ENCODE measurements at places on chromosomes 7 and 10.

GRCh38 chr7:5557920-5558401 lies 134.3 kb upstream of the TNRC18 start:
- peak; percentile 65 for DNase-seq

- no peak for DNase-seq
Observed at GRCh38 chr7:127336458-127336857, 56.0 kb downstream of the ZNF800 start.

DNA sequence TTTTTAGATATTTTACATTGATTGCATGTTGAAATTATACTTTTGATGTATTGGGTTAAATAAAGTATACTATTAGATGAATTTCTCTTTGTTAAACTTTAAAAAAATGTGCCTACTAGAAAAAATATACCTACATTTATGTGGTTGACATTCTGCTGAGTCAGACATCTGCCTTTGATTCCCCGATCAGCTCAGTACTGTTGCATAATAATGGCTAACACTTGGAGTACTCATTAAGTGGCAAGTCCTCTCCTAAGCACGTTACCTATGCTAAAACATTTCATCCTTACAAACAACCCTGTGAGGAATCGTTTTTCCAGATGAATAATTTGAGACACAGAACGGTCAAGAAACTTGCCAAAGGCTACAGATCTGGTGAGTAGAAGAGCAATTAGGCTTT lies 14.0 kb upstream of the SEM1 start:
- no peak for DNase-seq

- DNase-seq: no peak
Observed at GRCh38 chr7:51289623-51290303, 26.8 kb downstream of the COBL start.

DNA sequence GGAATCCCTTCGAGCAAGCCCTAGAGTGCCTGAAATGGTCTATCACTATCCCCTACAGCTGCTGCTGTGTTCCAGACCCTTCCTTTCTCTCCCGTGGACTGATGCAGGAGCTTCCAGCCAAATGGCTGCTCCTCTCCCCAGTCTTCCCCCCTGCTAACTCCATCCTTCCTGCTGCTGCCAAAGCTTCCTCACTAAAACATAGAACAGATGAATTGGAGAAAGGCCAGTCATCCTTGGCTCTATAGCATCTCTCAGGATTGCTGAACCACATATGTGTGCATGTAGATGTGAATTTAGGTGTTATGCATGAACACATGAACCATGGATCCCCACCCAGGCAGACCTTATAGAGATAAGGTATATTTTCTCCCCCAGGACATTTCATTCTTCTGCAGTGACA lies 60.7 kb downstream of the GPR26 start:
- DNase-seq: no peak

- no peak for DNase-seq
Observed at GRCh38 chr7:129615018-129615417, 3.5 kb downstream of the NRF1 start.

DNA sequence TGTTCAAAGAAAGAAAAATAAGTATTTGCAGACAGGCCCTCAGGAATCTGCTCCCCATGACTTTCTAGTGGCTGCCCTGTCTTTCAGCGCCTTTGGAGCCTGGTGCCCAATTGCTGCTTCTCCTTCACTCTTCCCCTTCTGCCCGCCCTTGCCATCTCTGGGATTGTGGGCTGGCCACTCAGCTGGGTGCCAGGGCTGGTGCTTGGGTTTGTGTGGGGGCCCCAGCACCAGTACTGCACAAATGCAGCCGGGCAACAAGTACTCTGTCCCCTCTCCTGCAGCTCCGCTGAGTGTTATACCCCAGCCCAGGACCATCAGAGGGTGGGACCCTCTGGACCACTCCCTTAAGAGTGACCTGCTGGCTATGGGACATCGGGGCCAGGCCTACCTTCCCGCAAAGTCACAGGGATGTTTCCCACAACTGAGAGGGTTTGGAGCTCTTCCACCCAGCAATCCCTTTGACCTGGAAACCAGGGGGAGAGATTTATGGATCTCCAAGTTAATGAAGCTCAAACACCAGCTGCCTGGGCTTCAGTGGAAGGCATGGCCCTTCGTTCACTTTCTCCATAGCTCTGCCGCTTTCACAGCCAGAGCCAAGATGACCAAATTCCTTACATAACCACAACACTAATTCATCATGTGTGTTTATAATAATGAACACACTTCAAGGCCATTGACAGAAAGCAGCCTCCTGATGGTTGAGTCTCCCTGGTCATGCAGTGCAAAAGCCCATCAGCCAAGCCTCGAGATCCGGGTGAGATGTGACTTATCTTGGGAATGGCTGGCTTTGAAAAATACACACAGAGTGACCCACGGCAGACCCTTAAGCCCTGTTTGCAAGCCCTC lies 313.9 kb upstream of the ZNF32 start:
- DNase-seq: peak; percentile 3

DNA sequence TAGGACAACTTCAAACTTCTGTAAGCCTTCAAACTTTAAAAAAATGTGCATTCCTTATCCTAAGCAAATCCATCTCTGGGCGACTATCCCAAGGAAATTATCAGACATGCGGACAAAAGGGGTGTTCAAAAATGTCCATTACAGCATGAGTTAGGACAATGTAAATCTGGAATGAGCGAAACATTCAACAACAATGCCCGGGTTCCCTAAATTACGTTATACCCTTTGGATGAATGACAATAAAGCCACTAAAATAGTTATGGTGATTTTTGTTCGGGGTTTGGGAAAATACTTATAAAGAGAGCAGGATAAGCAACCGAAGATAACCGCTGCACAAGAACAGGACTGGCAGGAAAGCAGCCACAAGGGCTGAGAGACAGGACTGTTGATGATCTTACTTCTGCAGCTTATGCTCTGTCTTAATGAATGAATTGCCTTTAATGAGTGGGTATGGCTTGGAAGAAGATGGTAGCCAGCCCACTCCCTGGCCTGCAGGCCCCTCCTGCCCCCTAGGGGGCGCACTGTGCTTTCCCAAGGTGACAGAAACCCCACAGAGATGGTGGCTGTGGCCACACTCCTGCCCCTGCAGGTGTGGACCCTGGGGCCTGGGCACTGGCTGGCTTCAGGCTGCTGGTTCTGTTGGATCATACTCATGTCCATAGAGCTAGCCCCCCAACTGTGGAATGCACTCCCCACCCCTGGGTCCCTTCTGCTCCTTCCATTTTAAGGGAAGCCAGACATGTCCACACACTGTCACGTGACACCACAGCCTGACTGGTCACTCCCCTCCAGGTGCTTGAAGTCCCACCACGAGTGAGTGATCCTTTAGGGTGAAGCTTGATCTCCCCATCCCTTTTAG lies 45.0 kb downstream of the ZCCHC24 start:
- peak; percentile 64 for DNase-seq

DNA sequence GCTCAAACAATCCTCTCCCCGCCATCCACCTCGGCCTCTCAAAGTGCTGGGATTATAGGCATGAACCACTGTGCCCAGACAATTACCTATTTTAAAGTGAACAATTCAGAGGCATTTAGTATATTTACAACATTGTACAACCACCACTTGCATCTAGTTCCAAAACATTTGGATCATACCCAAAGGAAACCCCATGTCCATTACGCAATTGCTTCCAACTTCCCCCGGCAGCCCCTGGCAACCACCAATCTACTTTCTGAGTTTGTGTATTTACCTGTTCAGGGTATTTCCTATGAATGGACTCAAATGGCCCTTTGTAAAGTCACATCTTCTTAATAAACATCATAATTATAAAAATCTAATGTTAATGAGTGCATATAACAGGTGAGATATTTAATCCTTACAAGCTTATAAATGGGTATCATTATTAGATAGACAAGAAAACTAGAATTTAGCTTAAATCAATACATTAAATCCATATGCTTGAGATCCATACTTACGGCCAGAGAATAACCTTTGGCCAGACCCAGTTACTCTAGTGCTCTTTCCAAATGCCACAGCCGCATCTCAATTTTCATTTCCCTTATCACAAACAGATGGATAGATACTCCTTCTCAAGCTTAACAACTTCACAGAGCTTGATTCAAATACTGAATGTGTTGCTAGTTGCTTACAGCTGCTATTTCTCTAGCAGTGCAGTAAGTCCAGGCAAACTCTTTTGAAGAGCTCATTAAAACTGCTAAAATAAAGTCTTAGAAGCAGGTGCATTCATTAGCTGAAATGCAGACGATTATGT lies 133.4 kb upstream of the MKLN1 start:
- DNase-seq: no peak

DNA sequence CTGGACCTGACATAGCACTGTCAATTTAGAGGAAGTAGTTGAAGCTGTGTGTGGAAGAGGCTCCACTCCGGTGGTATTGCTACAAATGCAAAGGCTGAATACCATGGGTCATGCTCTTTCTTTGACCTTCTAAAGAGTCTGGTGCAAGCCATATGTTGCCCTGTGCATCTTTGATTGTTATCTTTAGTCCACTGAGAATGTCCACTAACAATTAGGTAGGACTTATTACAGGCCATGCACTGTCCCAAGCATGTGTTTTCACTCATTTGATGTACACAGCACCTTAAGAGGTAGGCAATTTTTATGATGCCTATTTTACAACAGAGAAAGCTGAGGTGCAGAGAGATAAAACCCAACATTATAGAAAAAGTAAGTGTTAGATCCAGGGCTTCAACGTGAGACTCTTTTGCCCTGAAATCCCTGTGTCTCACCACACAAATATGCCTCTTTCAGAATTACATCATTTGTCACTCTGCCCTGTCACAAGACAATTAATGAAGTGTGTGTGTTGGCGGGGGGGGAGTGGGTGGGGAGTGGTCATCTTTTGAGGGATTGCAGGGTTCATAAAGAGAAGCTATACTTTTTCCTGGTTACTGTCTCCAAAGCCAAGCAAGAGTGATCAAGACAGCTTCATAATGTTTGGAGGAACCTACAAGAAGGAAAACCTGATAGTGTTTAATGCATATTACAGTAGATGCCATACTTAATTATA lies 637.6 kb upstream of the IGFBP3 start:
- DNase-seq: no peak

GRCh38 chr7:75711076-75711475 lies 27.7 kb downstream of the HIP1 start:
- DNase-seq: no peak

GRCh38 chr7:27073076-27073475 lies 22.7 kb downstream of the HOXA1 start:
- DNase-seq: no peak

DNA sequence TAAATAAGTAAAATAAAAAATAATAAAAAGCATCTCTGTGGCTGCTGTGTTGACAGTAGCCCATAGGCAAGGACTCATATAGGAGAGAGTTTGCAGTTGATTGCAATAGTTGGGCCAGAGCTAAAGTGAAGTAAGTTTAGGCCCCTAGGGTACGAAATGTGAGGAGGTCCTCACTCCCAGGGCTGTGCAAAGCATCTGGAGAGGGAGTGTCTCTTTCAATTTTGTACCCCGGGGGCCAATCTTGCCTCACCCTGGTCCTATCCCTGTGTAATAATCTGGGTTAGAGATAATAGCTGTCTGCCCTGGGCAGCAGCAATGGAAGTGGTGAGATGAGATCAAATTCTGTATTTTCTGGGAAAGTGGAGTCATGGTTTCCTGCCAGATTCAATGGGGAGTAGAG lies 365.7 kb downstream of the GATA3 start:
- no peak for DNase-seq

- DNase-seq: no peak
Observed at GRCh38 chr10:21355591-21356011, 169.9 kb downstream of the SKIDA1 start.

GRCh38 chr10:42976351-42977031 lies 100.4 kb upstream of the RET start:
- DNase-seq: no peak

GRCh38 chr7:105188201-105188600 lies 174.2 kb downstream of the KMT2E start:
- DNase-seq: no peak

- no peak for DNase-seq
Observed at GRCh38 chr7:1882451-1882850, 212.4 kb downstream of the ELFN1 start.

DNA sequence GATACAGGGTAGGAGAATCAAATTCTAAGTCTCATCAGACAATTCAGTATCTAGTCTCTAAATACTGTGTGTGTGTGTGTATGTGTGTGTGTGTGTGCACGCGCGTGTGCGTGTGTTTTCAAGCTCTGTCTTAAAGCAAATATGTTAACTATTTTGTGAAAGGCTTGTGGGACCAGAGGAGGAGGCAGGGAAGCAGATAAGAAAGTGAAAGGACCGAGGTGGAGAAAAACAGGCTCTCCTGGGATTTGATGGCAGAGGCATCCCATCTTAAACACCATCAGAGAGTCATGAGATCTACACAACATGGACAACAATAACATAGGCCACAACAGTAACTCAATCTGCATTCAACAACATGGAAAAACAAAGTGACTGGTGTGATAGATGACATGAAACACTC lies 67.1 kb downstream of the PIP4K2A start:
- no peak for DNase-seq

DNA sequence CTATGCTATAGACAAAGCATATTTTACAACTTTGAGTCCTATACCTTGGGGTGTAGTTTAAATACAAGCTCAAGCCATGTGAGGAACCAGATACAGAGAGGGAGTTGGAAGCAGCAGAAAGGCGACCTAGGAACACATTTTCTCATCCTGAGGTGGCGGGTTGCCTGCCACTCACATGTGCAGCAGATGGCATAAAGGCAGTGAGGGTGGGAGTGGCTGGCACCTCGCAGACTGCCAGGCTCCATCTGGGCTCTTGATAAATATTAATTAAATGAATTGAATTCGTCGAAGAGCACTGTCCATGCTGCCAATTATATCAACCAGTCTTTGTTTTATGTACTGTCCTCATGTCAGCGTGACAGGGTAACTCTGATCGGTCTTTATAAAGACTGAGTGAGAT lies 79.0 kb upstream of the SEMA3C start:
- DNase-seq: no peak

- DNase-seq: no peak
Observed at GRCh38 chr10:97771913-97772823, at the start of gene SFRP5. Gene SFRP5, minus strand, starts transcription at chr10:97771999. Its CDS starts 166 bp downstream, at chr10:97771833.

DNA sequence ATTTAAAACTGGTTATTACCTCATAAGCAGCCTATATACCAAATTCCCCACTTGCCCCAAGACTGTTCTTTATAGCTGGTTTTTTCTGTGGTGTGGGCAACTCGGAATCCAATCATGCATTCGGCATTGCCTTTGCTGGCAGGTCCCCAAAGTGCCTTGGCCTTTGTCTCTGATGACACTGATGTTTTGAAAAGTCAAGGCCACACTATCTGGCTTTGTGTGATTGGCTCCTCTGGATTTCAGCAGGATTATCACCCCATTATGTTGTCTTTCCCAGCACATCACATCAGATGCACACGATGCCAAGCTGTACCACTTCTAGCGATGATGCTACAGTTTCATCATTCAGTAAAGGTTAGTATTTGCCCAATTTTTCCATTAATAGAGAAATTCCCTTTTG lies 97.7 kb downstream of the USP6NL start:
- DNase-seq: no peak

GRCh38 chr7:106331441-106332175 lies 46.8 kb upstream of the NAMPT start:
- no peak for DNase-seq

- no peak for DNase-seq
Observed at GRCh38 chr7:99631295-99632109, 14.8 kb downstream of the ZSCAN25 start.

- DNase-seq: no peak
Observed at GRCh38 chr10:88810196-88810961, 7.8 kb downstream of the LIPM start.
